Activated naive CD4-positive, alpha-beta T cell treated with anti-CD3 and anti-CD28 coated beads for 36 hours (primary cell): ENCODE measurements at places on chromosomes 5 and 9. TPM values are rescaled to one million over a fixed set of nuclear protein-coding genes. Genes with fewer than 3 reads are reported as not detected.

CCDC171 gene
- 2.7 TPM for total RNA-seq

GRCh38 chr5:177981296-177982071 is 14.6 kb downstream of the PROP1 start:
- no peak for DNase-seq

- DNase-seq: no peak
These were observed 5.5 kb upstream of the SUSD3 start for GRCh38 chr9:93052791-93053540.

DNA sequence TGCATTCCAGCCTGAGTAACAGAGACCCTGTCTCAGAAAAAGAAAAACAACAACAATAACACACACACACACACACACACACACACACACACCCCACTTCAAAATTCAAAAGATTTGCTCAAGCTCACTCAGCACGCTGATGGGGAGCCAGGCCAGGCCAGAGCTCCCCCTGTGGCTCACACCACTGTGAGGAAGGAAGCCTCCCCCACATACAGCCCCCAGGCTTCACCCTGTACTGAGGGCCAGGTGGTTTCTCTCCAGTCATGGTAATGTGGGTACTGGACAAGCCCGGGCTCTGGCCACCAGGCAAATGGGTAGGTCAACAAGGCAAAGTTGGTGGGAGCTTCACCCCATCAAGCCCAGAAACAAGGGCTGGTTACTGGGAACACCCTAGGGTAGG is 19.0 kb downstream of the ATOX1 start:
- DNase-seq: no peak

FAM81B gene
- total RNA-seq: not detected

NELFB gene
- total RNA-seq: 47.0 TPM

- DNase-seq: no peak
These were observed 311.2 kb upstream of the PRR16 start for GRCh38 chr5:120152931-120153330.

DNA sequence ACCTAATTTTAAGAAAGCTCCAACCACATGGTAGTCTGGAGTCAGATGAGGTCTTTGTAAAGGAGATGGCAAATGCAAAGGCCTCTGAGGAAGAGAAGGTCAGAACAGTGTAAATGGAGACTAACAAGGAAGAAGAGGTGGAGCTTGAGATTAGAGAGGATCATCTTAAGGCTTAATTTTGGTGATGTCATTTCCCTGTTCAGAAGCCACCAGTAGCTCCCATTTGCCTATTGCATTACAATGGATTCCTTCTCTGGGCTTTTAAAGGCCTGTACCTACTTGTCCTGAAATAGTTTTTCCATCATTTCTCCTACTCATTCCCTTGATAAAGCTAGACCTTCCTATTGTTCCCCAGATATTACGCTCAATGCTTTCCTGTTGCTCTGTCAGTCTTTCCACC is 16.1 kb downstream of the PCSK5 start:
- DNase-seq: no peak

DNA sequence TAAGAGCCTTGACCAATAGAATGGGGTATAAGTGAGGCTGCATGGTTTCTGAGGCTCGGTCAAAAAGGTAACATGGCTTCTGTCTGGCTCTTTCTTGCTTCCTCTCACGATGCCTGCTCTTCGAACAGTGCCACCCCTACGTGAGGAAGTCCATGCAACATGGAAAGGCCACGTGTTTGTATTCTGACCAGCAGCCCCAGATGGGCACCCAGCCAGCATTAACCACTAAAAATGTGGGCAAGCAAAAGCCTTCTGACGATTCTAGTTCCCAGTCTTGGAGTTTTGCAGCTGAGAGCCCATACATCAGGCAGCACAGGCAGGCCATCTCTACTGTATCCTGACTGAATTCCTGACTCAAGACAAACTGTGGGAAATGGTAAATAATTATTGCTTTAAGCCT is 24.2 kb upstream of the NREP start:
- no peak for DNase-seq
